ENCODE measurements at places on chromosomes 13 and 19.

DNA sequence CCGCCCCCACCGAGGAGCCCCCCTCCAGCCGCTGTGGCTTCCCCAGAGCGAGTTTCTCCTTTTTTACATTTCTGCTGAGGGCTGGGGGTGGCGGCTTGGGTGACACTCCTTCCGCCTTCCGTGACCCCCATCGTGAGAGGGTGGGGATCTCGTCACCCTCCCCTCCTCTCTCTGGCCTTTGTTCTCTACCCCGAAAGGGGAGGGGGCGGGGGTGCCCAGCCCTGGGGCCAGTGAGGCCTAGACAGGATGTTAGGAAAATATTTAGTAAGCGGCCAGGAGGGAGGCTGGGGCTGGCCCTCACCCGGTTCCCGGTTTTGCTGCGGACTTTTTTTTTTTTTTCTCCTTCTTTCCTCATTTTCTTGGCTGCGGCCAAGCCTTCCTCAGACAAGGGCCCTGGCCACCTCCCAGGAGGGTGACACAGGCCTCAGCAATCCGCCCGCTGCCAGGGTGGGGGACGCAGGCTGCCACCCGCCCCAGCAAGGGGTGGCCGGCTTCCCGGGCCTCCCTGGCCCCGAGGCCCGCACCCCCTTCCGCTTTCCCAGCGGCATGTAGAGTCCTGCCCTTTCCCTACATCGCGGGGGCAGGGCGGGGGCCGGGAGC lies 3.9 kb downstream of the MIDN start:
- DNase-seq, result no peak

DNA sequence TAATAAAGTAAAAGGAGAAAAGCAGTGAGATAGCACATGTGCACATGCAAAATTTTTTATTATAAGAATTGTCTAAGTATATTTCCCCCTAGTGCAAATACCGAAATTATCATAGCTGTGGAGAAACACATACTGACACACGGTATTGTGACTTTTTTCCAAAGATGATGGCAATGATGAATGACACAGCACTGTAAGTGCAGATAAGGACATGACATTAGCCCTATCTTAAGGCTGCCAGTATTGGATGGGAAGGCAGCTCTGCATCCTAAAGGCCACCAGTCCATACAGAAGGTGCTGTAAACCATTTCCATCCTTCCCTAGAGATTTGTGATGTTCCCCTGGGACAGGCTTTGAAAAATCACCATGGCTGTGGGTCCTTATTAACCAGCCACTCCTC lies 11.5 kb upstream of the MICU2 start:
- no peak for DNase-seq

- DNase-seq, result no peak
Measured at GRCh38 chr13:94246495-94246894, 233.0 kb downstream of the DCT start.

- no peak for DNase-seq
Measured at GRCh38 chr13:95231393-95231792, 69.9 kb downstream of the ABCC4 start.

DNA sequence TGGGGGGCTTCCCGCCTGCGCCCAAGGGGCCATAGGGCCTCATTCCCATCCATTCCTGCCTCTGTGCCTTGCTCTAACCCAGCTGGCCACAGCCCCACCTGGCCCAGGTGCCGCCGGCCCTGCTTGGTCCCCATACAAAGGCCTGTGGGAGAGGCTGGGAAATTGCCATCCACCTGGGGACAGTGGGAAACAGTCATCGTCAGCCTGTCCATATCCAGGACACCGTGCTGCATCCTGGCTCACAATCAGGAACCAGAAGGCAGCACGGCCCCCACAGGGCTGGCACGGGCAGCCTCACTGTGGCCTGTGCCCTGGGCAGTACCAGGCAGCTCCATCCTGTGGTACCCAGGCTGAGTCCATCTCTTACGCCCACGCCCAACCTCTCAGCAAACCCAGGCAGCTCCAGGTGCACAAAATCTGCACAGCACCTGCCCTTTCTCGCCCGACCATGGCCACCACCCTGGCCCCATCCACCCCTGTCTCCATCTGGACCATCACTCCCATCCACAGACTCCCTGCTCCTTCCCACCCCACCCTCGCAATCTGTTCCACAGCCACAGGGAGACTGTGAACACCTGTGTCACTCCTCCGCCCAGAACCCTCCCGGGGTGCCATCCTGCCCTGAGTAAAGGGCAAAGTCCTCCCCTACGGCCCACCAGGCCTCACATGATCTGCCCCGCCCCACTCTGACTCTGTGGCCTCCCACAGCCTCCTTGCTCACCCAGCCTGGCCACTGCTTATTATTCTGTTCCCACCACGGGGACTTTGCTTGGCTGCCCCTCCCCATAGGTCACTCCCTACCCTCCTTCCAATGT lies 21.1 kb upstream of the FBXO27 start:
- DNase-seq, result no peak

- no peak for DNase-seq
Measured at GRCh38 chr13:80894917-80895316, 554.0 kb upstream of the SPRY2 start.

DNA sequence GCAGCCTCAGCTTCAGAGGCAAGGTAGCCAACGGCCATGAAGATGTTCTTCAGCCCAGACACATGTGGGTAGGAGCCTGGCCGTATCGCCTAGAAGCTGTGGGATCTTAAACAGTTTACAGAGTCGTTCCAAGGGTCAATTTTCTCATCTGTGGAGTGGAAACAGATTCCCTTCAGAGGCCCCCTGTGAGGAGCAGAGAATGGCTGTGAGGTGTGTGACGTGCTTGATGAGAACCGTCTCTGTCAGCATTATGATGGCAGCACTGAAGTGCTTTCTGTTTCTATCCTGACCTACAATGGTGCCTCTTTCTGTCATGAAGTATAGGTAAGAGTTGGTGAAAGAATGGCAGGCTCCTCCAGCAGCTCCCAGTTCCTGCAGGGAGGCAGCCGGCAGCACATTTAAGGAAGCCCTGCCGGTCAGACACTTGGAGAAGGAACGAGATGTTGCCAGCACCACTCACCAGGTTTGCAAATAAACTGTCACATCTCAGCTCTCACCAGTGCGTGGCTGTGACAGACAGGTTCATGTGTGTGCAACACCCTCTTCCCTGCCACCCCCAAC lies 277.3 kb downstream of the FOXO1 start:
- no peak for DNase-seq

- no peak for DNase-seq
Measured at GRCh38 chr19:3098515-3099346, 4.6 kb downstream of the GNA11 start.

DNA sequence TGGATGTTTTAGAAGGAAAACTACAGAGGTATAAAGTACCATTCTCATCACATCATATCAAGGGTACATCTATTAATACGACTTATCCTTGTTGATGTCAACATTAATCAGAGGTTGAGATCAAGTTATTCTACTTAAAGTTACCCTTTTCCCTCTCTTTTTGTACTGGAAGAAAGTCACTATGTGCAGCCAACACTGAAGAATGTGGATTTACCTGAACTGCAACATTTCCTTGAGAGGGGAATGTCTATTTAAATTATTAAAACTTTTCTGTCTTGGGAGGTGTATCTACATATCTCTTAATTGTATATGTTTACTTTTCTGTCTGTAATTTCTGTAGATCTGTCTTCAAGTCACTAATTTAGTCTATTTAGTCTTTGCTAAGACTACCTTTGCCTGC lies 2.5 kb upstream of the FBXL3 start:
- no peak for DNase-seq

- DNase-seq, result no peak
Measured at GRCh38 chr13:89029062-89029461, 1357.9 kb downstream of the SLITRK5 start.

DNA sequence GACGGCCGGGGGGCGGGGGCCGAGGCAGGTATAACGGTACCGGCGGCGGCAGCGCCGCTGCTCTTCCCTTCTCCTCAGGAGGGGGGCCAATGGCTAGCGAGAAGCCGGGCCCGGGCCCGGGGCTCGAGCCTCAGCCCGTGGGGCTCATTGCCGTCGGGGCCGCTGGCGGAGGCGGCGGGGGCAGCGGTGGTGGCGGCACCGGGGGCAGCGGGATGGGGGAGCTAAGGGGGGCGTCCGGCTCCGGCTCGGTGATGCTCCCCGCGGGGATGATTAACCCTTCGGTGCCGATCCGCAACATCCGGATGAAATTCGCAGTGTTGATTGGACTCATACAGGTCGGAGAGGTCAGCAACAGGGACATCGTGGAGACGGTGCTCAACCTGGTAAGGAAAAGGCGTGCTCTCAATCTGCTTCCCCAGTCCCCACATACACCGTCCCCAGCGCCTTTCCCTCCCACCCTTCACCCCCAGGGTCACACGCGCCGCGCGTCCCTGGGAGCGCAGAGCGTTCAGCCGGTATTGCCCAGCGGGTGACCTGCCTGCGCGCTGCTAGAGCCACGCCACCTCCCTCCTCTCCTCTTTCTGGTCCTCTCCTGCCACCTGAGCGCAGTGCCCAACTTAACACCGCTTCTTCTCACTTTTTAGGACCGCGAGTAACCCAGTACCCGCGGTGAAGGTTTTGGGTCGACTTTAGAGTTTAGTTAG lies 814 bp downstream of the NBEA start:
- no peak for DNase-seq

DNA sequence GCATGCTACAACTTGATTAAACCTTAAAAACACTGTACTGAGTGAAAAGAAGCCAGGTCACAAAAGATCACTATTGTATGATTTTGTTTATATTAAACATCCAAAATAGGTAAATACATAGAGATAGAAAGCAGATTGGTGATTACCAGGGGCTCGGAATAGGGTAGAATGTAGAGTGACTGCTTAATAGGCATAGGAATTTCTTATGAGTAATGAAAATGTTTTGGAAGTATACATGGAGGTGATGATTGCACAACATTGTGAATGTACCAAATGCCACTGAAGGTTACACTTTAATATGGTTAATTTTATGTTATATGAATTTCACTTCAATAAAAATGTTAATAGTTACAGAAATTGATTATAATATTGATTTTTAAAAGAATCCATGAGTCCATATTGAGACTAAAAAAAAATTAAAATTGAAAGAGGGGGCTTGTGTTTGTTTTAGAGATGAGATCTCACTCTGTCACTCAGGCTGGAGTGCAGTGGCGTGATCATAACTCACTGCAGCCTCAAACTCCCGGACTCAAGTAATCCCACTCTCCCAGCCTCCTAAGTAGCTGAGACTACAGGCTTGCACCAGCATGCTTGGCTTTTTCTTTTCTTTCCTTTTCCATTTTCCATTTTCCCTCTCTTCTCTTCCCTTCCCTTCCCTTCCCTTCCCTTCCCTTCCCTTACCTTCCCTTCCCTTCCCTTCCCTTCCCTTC lies 85.1 kb downstream of the FNDC3A start:
- DNase-seq, result no peak

DNA sequence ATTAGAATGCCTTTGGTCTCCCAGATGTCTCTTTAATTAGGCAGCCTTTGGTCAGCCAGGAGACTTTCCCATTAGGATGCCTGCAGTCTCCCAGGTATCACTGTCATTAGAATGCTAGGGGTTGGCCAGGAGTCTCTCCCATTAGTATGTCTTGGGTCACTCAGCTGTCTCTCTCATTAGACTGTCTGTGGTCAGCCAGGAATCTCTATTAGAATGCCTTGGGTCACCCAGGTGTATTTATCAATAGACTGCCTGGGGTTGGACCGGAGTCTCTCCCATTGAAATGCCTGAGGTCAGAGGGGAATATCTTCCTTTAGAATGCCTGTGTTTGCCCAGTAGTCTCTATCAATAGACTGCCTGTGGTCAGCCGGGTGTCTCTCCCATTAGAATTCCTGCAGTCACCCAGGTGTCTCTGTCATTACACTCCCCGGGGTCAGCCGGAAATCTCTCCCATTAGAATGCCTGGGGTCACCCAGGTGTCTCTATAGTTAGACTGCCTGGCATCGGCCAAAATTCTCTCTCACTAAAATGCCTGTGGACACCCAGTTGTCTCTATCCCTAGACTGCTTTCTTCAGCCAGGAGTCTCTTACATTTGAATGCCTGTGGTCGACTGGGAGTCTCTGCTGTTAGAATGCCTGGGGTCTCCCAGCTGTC lies 1460.3 kb downstream of the UQCRFS1 start:
- DNase-seq, result no peak

DNA sequence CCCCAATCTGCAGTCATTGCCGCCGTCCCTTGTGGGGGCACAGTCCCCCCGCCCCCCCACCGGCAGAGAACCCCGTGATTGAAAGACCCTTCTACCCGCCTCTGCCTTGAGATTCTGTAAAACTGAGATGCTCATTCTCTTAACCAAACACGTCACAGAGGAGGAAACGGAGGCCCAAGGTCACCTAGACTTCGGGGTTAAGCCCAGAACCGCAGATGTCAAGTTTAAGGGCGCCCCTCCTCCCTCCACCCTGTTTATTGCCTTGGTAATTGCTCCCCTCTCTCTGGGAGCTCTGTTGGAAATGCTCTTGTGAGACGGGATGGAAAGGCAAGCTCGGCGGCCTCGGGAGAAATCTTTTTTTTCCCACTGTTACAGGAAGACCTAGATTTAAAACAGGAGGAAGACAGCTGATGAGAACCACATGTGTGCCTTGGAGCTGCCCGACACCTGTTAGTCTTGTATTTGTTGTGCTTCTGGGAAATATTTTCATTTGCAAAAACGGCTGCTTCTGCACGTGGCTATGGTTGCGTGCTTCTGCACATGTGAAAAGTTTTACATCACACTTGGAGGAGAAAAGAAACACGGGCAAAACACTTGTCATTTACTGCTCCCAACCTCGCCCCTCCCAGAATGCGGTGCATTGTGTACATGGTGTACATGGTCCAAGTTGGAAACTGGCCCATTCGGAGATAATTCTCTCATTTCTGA lies 1.1 kb upstream of the MED26 start:
- no peak for DNase-seq

DNA sequence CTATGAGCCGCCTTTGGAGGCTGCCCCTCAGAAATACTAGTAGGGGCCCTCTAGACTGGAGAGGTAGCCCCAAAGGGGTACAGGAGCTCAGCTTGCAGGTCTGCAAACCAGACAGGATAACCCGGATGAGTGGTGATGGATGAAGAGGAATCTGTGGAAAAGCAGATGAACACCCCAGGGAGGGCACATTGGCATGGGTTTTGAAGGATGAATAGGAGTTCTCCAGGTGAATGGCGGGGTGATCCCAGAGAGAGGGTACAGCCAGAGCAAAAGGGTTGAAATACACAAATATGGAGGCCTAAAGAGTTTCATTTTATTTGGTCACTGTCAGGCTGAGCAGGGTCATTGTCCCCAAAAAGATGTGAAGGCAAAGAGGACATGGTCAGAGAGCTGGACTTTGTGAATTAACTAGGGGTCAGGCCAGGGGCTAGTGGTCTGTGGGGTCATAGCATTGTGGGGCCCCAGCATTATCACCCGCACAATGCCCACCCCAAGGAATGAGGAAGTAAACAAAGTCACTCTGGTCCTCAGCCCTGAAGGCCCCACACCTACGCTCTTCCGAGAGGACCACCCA lies 4.8 kb downstream of the NR2F6 start:
- no peak for DNase-seq

DNA sequence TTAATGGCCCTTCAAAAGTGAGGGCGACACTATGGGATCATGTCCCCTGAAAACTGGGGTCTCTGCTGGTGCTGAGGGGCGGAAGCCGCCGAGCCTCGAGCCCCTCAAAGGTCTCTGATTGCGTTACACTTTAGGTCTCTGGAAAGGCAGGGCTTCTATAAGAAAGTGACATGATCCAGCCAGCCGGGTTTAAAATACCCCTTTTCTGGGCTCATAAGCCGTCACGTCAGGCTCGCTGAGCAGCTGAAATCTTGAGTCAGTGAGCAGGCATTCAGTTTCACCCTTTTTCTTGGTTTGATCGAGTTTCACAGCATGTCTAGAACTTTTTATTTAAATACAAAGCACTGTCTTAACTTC lies 600 bp upstream of the HMGB1 start:
- DNase-seq, result no peak

GRCh38 chr13:63636316-63636993 lies 2220.8 kb upstream of the PCDH20 start:
- DNase-seq, result no peak
